ENCODE measurements at places on chromosomes 4 and X.

- DNase-seq: no peak
Observed at GRCh38 chr4:142293536-142293935, 552.6 kb downstream of the INPP4B start.

DNA sequence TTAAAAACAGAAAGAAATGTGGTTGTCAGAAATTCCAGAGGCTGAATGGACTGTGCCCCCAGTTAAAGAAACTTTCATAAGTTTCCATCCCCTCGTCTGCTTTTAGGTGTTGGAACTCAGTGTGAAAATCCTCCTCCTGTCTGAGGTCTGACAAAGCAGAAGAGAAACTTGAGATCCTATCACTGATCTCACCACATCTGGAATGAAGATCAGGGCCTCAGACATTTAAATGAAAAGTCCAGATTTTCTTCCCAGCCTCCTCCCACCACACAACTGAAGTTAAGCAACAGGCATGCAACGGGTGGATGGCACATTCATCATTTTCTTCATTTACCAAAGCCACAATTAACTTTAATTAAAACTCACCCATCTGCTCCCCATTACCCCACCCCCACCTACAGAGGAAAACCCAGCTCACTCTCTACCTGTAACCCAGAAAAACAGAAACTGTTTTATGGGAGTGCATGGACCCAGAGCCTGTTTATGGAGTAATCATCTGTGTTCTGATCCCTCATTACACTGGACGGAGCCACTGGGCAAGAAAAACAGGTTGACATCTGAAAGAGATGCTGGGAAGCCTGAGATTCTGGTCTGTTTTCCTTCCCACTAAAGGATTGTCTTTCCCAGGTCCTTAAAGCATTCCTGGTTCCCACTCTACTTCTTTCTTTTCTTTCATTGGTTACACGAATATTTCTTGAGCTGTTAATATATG lies 58.1 kb upstream of the HOPX start:
- DNase-seq: no peak

DNA sequence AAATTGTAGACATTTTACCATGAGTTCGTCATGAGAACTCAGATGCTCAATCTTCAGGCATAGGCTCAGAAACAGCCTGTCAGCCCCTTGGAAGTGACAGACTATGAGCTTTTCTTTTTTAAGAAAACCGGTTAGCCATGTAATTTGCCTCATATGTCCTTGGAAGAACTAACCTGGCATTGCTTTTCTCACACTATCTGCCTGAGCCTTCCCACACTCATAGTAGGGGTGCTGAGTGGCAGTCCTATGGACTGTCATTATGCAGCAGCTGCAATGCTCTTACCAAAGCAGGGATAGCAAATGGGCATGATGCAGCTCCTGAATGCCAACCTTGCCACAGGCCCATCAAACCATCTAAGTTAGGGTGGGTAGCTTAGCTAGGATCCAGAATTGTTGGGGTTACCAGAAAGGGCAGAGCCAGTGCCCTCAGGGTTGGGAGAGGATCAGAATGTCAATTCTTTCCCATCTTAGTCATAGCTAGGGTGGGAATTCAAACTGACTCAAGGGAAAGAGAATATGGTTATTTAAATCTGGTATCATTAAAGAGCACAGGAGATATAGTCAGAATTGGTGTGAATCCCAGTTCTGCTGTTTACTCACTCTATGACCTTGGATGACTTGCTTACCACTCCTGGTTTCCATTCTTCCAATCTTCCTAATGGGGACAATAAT lies 230.6 kb upstream of the CPEB2 start:
- DNase-seq: no peak

GRCh38 chrX:122790376-122791095 lies 393.5 kb upstream of the GRIA3 start:
- DNase-seq: no peak

- DNase-seq: no peak
Observed at GRCh38 chrX:19072372-19072771, 49.9 kb downstream of the ADGRG2 start.

DNA sequence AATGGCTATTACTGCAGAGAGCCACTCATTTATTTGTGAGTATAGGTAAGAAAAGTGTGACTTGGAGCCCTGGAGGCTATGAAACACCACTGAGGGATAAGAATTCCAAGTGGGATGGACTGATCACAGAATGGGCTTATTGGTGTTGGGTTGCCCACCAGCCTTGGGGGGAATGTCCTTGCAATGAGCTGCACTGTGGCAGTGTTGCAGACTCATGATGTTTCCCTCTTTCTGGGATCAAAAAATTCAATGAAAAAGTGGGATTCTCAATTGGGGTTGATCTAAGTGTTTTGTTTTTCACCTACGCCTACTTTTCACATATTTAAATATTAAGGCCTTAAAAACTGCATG lies 1024.5 kb upstream of the PCDH10 start:
- no peak for DNase-seq

GRCh38 chr4:8762356-8762755 lies 109.3 kb downstream of the HMX1 start:
- DNase-seq: no peak

- no peak for DNase-seq
Observed at GRCh38 chrX:74446876-74447275, 25.6 kb downstream of the SLC16A2 start.

- no peak for DNase-seq
Observed at GRCh38 chrX:140524556-140524955, 19.7 kb upstream of the SOX3 start.

DNA sequence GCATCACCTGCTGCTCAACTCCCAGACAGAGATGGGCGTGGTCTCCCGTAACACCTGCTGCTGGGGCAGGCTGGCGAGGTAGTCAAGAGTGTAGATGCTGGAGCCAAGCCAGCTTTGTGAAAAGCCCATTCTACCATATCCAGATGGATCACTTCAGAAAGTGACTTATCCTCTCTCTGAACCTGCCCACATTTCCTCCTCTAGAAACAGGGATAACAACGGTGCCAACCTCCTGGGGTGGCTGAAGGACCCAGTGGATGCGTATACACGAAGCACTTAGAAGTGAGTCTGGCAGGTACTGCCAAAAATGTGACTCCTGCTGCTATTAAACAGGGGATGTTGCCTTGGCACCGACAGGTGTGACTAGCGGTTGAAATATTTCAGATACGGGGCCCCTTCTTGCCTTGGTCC lies 95.8 kb downstream of the SORBS2 start:
- no peak for DNase-seq

GRCh38 chr4:185839194-185839712 lies 27.3 kb upstream of the SORBS2 start:
- no peak for DNase-seq

- no peak for DNase-seq
Observed at GRCh38 chr4:139054791-139055505, 39.4 kb downstream of the NOCT start.

DNA sequence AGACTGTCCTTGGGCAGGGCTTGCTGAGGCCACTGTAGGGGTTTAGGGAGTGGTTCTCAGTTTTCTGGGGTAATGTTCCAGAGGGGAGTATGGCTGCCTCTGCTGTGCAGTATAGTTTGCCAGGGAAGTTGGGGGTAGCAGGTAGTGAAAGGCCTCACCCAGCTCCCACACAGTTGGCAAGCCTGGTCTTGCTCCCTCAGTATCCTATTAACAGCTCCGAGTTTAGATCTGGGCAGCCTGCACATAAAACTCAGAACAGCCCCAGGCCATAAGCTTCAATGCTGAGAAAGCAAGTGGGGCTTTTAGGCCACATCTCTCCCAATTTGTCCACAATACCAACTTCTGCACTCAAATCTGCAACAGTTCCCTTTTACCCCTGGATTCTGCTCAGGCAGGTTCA lies 205.2 kb downstream of the GALNTL6 start:
- no peak for DNase-seq

DNA sequence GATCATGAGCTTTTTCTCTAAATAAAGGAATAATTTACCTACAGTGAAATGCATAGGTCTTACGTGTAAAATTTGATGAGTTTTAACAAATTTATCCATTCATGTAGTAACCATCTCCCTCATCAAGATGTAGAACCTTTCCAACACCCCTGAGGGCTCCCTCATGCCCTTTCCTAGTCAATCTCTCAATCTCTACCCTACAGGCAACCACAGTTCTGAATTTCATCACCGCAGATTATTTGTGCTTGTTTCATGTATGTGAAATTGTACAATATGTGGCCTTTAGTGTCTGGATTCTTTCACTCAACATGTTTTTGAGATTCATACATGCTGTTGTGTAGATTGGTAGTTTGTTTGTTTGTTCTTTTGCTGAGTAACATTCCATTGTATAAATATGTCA lies 2.1 kb downstream of the VGLL1 start:
- no peak for DNase-seq

GRCh38 chrX:24478509-24478908 lies 13.4 kb downstream of the PDK3 start:
- DNase-seq: no peak
